ENCODE measurements at places on chromosomes 5 and 9.
A peak's percentile ranks its signal among the peaks of the same experiment; 100 is the strongest.

GRCh38 chr5:147177125-147177840, 57.5 kb upstream of the STK32A start:
- no peak for DNase-seq

- DNase-seq, result no peak
These were observed 189.8 kb downstream of the FGF10 start for GRCh38 chr5:44199408-44199807.

DNA sequence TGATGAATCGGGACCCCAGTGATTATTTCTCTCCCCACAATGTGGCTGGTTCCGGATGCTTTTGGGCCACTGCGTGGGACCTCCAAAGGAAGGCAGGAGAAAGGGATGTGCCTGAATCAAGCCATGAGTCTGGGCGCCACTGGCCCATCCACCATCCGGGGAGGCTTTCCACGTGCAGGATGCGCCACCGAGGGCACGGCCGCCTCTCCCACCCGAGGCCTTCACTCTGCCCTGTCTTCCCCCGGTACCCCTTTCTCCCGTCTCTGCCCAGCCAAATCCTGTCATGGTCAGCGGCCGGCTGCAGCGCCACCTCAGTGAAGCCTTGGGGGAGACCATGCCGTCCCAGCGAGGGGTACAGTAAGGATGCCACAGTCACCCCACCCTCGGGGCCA, 43.9 kb upstream of the GRHPR start:
- DNase-seq, result no peak

- no peak for DNase-seq
These were observed 29.9 kb downstream of the TNFSF15 start for GRCh38 chr9:114775981-114776380.

DNA sequence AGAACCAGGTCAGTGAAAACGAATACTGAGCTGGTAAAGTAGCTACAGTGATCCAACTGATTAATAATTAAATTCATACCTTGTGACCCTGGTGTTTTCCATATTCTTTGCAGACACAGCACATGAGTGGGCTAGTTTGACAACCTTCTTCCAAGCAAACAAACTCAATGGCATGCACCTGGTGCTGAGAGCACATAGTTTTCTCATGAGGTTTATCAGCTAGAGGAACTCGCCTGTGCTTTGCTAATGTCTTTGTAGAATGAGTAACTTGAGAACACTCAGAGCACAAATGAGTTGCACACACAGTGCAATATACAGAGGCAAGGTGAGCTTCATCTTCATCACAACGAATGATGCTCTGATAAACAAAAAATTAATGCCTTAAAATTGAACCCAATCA, 12.6 kb downstream of the TRIM23 start:
- DNase-seq, result no peak

- DNase-seq, result no peak
These were observed 234.6 kb upstream of the TAS2R1 start for GRCh38 chr5:9864791-9865190.

DNA sequence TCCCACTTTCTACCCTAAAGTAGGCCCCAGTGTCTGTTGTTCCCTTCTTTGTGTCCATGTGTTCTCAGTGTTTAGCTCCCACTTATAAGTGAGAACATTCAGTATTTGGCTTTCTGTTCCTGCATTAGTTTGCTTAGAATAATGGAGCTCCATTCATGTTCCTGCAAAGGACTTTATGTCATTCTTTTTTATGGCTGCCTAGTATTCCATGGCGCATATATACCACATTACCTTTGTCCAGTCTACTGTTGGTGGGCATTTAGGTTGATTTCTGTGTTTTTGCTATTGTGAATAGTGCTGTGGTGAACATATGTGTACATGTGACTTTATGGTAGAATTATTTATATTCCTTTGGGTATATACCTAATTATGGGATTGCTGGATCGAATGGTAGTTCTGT, 30.4 kb downstream of the DDX4 start:
- no peak for DNase-seq

DNA sequence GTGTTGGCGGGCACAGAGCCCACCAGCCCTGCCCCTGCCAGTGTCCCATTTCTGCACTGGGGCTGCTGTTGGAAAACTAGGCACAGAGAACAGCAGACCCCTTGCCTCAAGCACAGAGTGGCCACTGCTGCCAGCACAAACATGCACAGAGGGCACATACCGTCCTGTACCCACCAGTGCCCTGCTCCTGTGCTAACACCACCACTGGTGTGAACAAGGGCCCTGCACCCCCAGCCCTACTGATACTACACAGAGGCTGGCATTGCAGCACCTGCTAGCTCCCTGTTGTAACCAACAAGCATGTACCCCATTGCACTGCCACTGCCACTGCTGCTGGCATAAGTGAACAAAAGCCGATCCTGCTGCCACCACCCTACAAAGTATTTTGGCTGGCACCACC, 348.0 kb upstream of the MPDZ start:
- DNase-seq, result no peak

DNA sequence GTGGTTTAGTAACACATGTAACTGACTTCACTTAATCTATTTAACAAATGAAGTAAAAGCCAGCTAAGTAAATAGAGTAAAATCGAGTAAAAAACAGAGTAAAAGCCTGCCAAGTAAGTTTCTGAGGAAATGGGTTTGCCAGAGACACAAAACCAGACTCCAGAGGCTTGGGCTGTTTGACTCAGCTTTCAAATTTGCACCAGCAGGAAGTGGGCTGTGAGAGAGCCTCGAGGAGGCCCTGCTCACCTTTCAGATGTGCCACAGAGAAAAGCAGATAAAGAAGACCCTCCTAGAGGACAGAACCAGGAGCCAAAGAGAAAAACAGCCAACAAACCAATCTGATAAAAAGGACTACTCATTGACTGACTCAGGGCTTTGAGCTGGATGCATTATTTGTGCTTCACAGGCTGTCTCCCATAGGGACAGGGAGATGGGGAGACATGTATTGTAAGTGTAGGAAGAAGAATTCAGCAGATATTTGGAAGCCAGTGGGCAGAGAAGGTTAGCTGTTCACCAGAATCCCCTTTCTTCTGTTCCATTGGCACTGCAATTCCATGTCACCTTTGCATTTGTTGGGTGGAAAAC, 14.4 kb upstream of the AMACR start:
- peak; percentile 74 for DNase-seq

DNA sequence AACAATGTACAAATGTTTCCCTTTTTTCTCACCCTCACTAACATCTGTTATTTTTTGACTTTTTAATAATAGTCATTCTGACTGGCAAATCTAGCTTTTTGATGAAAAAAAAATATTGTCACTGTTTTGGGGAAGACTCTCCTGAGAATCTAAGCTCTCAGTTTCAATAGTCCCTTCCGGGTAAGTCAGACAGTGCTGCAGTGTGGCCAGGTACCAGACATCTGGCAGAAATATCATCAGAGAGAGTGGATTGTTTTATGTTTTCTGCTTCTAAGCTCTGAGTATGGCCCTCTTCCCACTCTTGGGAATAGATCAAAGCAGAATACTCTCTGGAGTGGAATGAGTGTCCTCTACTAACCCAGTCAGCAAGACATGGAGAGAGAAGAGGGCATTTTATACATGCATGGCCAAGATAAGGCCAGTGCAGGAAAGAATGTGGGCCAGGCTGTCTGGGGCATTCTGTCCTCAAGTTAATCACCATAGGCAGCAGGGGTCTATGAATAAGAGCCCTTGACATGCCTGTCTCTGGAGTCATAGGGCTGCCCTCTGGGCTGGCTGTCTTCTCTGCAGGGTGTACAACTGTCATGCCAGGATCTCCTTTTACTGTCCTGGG, 38.5 kb upstream of the OR2S2 start:
- no peak for DNase-seq

DNA sequence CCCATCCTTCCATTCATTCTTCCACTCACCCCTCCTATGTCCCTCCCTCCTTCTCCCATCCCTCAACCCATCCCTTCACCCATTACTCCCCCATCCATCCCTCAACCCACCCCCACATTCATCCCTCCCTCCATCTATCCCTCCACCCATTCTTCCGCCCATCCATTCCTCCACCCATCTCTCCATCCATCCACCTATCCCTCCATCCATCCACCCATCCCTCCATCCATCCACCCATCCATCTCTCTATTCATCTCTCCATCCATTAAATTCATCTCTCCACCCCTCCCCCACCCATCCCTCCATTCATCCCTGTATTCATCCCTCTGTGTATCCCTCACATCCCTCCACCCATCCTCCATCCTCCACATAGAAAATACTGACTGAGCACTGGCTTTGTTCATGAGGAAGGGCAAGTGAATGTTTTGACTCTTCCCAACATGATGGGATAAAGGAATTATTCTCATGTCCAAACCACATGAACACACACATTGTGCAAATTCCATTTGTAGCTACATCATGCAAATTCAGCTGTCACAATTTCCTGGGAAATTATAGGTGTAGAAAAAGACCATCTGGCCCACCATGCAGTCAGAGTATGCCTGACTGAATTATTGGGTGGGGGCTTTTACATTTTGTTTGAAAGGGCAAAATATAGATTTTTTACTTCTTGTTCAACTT, 6.9 kb upstream of the VAV2 start:
- no peak for DNase-seq

GRCh38 chr5:14332746-14333145, 189.6 kb downstream of the TRIO start:
- no peak for DNase-seq

- DNase-seq, result no peak
These were observed 228.2 kb downstream of the SYK start for GRCh38 chr9:91029650-91030361.

DNA sequence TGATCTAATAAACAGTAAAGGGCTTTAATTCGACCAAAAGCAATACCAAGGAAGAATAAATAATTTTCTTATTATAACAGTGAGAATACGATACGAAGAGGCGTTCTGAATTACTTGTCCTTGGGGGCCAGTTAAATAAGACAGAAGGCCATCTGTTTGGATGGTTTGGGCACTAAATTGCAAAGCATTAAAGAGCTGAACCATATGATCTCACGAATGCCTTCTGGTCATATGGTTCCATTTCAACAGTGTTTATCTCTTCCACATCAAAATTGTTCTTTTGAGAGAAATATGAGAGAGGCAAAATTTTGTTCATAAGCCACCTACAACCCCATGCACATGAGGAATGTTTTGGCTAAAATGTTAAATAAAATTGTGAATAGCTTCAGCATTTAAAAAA, 605.4 kb downstream of the PTPRD start:
- DNase-seq, result no peak

GRCh38 chr5:150860246-150860821, 14.0 kb downstream of the IRGM start:
- no peak for DNase-seq

DNA sequence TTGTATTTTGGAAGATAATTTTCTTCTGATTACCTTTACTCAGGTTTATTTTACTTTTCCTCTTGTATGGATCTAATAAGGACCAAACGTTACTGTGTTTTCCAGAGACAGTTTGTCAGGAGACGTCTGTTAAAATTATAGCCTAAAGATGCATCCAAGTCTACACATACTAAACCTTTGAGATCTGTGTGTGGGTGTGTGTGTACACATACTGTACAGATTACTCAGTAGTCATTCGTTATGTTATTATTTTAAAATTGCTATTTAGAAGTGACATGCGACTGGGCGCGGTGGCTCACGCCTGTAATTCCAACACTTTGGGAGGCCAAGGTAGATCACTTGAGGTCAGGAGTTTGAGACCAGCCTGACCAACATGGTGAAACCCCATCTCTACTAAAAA, 51.6 kb upstream of the CNTLN start:
- DNase-seq, result no peak

DNA sequence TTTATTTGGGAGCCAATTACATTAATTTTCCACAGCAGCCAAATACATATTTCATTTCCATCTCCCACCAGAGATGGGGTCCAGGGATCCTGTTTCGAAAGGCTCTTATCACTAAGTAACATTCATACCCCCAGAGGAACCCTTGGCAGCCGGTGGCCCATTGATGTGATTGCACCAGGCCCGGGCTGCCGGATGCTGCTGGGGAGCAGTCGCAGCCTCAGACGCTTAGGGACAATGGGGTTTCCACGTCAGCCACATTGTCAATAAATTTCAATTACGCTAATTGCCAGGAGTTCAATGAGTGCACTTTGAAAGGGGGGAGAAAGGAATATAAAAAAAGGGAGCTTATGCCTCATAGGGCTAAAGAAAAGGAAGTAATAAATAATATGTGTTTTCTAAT, 478.8 kb upstream of the ADAMTS16 start:
- no peak for DNase-seq

GRCh38 chr5:160548949-160549645, 127.4 kb downstream of the PTTG1 start:
- DNase-seq, result no peak

DNA sequence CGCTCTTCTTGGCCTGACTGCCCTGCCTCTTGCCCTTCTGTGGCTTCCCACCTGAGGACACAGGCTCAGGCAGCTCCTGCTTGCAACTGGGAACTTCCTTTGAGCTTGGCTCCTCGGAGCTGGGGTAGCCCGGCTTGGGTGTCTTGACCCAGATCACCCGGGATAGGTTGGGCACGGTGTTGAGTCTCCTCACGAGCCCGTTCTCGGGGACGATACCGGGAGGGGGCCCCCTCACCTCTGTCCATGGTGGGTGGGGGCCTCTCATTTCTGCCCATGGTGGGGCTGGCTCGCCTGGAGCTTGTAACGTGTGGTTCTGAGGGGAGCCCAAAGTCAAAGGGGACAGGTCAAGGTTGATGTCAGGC, 7.8 kb upstream of the DDX41 start:
- DNase-seq, result no peak

- no peak for DNase-seq
These were observed 167.2 kb downstream of the CFAP90 start for GRCh38 chr5:7683753-7684152.
